ENCODE measurements at places on chromosomes 7 and 10. TPM values are rescaled to one million over a fixed set of nuclear protein-coding genes. Genes with fewer than 3 reads are reported as not detected.

- no peak for DNase-seq
These were observed 405.7 kb downstream of the INHBA start for GRCh38 chr7:41297166-41297565.

- no peak for DNase-seq
These were observed 18.7 kb downstream of the PRSS2 start for GRCh38 chr7:142789441-142789840.

- no peak for DNase-seq
These were observed 89.7 kb upstream of the ZPBP start for GRCh38 chr7:50182759-50183158.

DNA sequence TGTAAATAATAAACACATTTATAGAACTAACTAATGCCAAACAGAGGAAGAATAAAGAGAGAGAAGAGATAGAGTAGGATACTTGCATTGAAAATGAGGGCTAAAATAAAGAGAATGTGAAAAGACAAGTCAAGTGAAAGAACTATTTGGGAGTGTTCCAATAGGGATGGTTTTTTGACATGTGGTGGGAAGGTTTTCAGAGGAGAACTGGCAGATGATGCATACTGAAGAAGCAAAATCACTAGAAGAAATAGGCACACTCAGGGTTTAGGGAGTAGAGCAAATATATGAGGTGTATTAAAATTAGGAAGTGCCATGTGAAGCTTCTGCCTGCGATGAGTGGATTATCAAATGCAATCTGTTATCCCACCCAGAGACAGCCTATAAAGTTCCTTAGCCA is 744.8 kb downstream of the REEP3 start:
- DNase-seq: no peak

DNA sequence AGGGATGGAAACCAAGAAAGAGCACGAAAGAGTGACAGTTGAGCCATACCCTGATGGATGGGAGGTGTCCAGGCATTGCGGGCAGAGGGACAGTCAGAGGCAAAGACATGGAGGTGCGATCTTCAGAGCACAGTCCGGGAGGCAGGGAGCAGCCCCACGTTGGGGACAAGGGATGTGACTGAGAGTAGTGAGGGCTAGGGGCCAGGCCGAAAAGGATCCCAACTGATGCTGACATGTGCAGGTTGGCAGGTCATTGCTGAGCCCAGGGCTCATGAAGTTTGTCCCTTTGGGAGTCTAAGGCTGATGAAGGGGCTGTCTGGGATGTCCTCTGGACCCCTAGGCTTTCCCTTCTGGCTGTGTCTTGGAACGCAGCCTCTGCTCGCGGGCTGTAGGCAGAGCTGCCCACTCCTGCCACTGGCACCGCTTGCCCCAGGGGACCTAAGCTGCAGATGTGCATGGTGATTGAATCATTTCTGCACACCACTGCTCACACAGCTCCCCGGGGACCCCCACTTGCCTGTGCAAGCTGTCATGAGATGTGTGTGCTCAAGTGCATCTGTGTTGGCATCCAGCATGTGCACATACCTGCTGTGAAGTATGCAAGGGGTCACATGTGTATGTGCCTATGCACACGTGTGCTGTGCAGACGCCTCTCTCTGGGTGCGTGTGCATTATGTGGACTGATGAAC is 125.1 kb downstream of the ZMIZ1 start:
- DNase-seq: peak; percentile 57

GRCh38 chr10:78891741-78892140 is 177.0 kb upstream of the ZMIZ1 start:
- DNase-seq: no peak

DNA sequence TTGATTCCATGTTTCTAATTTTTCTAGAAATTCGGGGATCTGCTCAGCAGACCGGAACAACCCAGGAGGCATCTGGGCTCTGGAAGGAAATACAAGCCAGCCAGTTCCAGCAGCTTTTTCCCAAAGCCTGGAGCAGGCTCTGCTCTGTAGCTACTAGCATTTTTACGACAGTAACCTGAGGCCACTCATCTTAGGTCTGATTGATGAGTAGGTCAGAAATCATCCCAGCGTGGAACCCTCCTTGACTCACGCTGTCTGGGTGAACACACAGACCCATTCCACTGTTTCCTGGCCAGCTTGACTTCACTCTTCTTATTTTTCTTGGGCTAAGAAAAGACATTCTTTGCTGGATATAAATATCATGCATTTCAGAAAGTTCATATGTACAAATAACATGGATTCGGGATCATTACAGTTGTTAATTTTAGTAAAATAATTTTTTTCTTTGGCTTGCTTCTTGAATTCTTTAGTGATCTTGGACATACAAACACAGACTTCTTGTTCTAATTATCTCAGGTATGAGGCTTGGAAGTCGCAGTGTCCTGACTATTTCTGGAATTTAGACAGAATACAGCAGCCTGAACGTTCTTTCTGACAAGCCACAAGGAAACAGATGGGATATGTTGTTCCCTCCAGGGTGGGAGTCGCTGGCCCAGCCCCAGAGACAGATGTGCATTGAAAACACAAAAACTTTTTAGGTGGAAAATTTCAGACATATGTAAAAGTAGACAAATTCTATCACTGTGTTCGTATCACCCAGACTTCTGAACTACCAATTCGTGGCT is 54.6 kb upstream of the PITRM1 start:
- DNase-seq: no peak

DNA sequence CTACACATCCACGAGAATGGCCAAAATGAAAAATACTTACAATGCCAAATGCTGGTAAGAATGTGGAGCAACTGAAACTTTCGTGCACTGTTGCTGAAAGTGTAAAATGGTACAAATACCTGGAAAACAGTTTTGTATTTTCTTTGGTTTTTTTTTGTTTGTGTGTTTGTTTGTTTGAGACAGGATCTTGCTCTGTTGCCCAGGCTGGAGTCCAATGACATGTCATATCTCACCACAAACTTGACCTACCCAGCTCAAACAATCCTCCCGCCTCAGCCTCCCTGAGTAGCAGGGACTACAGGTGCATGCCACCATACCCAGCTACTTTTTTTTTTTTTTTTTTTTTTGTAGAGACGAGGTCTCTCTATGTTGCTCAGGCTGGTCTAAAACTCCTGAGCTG is 35.6 kb upstream of the CAV2 start:
- DNase-seq: no peak

DNA sequence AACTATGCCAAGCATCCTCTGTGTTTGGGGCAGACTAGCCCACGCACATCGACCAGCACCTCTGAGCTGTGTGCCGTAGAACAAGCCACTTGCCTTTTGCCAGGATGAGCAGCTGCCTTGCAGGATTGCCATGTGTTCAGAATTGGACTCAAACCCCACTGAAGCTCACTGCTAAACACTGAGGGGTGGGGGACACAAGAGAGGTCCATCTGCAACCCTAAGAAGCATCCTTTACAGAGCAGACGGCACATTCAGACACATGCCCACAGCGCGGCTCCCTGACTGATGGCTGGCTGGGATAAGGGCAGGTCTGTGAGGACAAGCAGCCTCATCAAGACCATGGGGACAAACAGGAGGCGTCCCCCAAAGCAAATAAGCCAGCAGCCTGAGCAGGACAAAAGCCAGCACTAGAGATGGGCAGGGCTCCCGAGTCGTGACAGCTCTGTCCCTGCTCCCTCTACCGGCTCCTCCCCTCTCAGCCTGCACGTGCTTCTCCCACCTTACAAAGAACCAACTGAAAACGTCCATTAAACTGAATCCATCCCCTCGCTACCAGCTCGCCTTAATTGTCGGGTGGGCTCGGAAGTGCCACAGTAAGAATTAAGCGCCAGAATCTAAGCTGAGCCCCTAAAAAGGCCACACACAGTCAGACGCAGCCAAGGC is 114.2 kb downstream of the PRKAG2 start:
- no peak for DNase-seq

GRCh38 chr7:601595-602340 is 82.1 kb upstream of the PDGFA start:
- DNase-seq: peak; percentile 77

- no peak for DNase-seq
These were observed 164.3 kb downstream of the JAZF1 start for GRCh38 chr7:28016297-28016696.

GRCh38 chr7:127587663-127588018 is 570 bp upstream of the ARF5 start:
- no peak for DNase-seq

The PUS7 gene
- total RNA-seq: 17.8 TPM

The INA gene
- total RNA-seq: not detected
